NCI-H226 (cell line): ENCODE measurements at places on chromosomes 6 and 20.

DNA sequence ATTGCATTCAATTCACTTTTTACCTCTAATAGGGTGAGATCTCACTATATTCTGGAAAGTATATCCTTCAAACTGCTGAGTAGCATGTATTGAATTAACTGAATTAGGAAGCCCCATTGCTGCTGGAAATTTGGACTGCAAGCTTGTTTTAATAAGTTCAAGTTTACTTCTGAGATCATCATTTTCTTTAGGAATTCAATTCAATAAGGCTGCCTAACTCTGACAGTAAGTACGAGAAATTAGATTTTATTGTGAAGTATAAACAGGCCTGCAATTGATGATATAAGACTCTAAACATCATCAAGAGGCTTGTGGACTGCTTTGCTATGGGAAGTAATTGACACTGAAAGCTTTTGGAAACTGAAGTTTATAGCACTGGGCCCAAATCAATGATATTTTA lies 44.4 kb downstream of the OGFRL1 start:
- DNase-seq, result no peak

DNA sequence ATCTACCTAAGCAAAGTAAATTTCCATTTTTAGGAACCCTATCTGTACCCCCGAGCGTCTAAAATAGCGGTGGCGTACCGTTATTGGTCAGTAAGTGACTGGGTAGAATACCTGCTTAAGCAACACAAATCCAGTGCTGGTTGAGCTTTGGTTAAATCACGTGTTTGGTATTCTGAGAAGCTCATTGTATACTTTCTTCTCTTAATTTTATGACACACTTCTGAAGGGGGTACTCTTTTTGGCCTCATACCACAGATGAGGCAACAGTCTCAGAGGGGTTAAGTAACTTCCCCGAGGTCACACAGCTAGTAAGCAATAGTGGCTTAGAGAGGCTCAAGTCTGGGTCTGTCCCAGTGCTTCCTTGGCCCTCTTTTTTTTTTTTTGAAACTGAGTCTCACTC lies 151.2 kb downstream of the TFAP2C start:
- no peak for DNase-seq

GRCh38 chr6:25975923-25976560 lies 13.4 kb downstream of the TRIM38 start:
- DNase-seq, result no peak

DNA sequence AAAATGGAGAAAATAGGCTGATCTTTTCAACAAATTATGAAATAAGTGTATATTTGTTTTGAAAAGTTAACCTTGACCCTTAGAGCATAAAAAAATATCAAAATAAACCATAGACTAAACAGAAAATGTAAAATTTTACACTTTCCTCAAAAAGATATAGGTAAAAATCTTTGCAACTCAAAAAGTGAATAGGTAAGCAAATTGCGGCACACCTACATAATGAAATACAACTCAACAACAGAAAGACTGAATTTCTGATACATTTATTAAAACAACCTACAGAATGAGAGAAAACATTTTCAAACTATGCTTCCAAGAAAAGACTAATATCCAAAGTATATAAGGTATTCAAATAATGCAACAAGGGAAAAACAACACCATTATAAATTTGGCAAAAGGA lies 425.7 kb upstream of the KHDRBS2 start:
- no peak for DNase-seq

GRCh38 chr20:59033616-59034165 lies 1.6 kb upstream of the ATP5F1E start:
- DNase-seq, result no peak

DNA sequence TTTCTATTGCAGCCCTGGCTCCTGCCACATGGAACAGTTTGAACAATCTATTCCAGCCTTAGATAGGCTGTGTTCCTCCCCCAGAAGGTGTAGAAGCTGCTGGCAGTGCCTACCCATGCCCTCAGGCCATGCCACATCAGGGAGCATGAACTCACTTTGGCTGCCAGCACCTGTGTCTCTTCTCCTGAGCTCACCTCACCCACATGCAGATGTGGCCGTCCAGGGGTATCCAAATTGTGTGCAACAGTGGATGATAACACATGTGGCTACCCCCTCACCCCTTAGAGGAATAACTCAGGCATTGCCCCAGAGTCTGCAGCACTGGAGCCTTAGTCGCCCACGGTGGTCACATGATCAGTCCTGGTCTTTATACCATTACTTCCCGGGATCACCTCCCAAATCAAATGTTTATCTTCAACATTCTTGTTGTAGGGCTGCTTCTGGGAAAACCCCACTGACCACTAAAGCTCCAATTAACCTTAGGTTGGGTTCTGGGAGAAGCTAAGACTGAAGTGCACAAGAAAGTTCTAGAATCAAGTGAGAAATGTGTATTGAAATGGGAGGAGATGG lies 110.4 kb downstream of the BANF2 start:
- DNase-seq, result peak; percentile 37

GRCh38 chr20:63706852-63707557 lies 771 bp downstream of the ARFRP1 start:
- no peak for DNase-seq

DNA sequence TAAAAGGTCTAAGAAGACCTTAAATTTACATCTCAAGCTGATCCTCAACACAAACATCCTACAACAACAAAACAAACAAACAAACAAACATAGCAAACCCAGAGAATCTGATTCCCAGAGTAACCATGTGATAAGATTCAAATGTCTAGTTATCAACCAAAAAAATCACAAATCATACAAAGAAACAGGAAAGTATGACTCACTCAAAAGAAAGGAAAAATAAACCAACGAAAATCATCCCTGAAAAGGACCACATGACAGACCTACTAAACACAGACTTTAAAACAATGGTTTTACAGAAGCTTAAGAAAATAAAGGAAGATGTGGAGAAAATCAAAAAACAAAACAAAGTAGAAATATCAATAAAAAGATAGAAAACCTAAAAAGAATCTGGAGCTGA lies 18.1 kb downstream of the VNN1 start:
- DNase-seq, result no peak

GRCh38 chr20:21006611-21007010 lies 99.5 kb downstream of the LINC00237 start:
- DNase-seq, result no peak

DNA sequence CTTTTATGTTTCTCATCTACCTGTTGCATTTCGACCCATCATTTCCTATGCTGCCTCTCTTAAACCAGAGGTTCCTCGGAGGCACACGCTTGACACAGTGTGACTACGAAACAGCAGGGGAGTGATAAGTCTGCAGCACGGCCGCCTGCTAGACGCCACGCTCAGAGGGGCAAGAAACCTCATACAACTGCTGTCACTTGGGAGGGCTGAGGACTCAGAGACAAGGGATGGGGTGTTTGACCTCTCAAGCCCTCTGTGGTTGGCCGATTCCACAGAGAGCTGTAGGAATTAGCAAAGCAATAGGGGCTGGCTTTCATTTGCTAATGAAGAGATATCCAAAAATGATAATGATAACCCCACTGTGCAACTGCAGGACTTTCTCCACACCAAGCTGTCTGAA lies 372.5 kb downstream of the ZFAND3 start:
- DNase-seq, result no peak

- DNase-seq, result peak; percentile 59
Measured at GRCh38 chr20:8454137-8454712, 322.2 kb downstream of the PLCB1 start.

GRCh38 chr6:96836631-96837080 lies 621 bp downstream of the GPR63 start:
- no peak for DNase-seq

DNA sequence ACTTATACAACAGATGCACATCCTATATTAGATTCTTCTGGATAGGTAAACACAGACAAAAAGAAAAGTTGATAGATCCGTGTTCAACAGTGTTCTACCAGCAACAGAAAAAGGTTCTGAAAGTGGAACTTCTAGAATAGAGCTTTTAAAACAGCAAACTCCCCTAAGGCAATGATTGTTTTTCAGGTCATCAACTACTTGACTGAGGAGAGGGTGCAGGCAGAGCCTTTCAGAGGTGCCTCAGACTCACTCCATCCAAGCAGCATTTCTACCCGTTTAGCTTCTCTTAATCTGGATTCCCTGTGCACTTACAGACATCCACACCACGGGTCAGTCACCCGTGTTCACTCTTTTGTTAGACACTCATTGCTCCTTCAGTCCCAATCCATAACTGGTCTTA lies 28.9 kb downstream of the FYN start:
- DNase-seq, result no peak

- no peak for DNase-seq
Measured at GRCh38 chr20:3410464-3410863, 3.0 kb upstream of the DNAAF9 start.

GRCh38 chr20:20521736-20522135 lies 153.8 kb downstream of the INSM1 start:
- DNase-seq, result no peak

DNA sequence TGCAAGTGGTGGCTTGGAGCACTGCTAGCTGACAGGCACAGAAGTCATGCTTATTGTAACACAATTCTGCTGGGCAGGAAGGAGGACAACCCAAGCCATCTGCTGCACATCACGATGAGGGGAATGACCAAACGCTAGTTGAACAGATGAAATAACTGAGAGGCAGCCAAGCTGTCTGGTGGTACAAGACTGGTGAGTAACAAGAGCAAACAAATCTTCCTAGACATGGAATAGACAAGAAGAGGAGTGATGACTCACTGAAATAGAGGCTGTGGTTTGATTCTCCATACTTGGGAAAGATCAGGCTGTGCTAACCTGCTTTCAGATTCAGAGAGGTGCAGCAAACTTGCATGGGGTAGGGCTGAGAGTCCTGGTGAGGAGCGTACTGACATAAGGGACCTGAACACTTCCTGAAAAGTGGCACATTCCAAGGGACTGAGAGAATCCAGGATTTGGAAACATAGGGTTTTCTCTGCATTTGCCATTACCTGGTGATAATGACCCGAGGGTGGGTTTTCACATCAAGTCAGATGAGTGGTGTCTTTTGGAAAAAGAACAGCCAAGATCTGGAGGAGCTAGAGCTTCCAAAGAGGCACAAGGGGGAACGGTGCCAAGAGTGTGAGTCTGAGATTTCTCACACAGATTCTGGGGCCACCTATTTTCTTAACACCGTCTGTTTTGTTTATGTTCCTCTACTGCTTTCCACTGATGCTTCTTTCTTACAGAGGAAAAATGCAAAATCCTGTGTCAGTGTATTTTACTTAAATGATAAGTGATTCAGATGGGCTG lies 60.0 kb downstream of the PRL start:
- DNase-seq, result peak; percentile 87

- DNase-seq, result no peak
Measured at GRCh38 chr6:164108869-164109769, 694.6 kb downstream of the QKI start.

GRCh38 chr6:105488516-105489215 lies 85.8 kb upstream of the PREP start:
- no peak for DNase-seq

DNA sequence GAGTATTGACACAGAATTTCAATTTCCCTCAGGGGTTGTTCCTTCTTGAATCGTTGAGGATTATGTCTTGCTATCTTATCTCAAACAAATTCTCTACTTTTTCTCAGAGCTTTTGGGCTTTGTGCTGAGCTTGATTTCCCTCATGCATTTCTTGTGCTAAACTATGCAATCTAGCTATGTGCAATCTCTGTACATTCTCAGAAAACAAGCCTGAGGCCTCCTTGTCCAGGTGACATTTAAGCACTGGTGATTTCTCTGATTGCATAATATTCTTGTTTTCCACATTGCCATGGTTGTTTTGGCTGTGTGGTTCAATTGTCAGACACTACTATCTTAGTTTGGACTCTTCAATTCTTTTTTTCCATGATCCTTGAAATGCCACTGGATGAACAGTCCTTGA lies 81.2 kb upstream of the MAN1A1 start:
- DNase-seq, result no peak

- DNase-seq, result no peak
Measured at GRCh38 chr20:60372822-60373221, 414.6 kb downstream of the CDH26 start.

- DNase-seq, result no peak
Measured at GRCh38 chr6:24882295-24882694, 53.5 kb downstream of the RIPOR2 start.

- no peak for DNase-seq
Measured at GRCh38 chr20:8050157-8050837, 30.7 kb upstream of the TMX4 start.

DNA sequence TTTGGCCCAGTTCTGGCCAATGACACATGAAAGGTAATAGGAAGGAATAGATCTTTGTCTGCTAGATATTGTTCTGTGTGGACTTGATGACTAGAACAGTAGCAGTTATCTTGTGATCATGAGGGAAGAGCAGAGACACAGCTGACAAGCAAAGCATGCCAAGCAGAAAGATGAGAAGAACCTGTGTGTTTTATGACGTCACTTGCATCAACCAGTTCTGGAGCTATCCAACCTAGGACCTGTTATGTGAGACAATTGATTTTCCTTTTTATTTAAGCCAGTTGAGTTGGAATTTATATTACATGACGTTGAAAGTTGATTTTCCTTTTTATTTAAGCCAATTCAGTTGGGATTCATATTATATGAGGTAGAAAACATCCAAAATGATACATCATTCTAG lies 143.2 kb downstream of the MCHR2 start:
- no peak for DNase-seq

DNA sequence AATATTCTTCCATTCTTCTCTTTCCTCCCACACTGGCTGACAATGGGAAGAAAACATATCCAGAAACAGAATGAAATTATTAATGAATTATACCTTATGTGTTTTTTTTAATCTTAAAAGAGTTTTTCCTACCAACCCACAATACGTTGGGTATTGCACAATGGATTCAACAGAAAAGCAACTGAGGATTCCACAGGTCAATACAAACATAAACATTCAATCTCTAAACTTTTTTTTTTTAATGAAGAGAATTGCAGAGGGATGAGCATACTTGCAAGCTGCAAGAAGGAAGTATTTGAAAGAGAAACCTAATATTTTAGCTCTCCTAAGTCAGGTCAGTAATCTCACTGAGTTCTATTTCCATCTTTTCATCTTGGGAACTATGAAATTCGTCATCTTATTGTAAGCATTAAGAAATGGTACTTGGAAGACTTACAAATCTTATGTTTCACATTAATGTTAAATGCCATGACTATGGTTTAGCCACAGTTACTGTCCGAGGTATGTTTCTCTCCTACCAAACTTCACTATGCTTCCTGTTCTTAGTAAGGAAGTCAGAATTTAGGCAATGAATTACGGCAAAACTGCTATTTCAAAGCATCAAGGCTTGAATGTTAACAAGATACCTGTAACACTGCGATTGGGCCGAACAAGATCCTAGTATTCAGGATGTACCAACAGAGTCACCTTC lies 100.8 kb downstream of the HIVEP2 start:
- no peak for DNase-seq

DNA sequence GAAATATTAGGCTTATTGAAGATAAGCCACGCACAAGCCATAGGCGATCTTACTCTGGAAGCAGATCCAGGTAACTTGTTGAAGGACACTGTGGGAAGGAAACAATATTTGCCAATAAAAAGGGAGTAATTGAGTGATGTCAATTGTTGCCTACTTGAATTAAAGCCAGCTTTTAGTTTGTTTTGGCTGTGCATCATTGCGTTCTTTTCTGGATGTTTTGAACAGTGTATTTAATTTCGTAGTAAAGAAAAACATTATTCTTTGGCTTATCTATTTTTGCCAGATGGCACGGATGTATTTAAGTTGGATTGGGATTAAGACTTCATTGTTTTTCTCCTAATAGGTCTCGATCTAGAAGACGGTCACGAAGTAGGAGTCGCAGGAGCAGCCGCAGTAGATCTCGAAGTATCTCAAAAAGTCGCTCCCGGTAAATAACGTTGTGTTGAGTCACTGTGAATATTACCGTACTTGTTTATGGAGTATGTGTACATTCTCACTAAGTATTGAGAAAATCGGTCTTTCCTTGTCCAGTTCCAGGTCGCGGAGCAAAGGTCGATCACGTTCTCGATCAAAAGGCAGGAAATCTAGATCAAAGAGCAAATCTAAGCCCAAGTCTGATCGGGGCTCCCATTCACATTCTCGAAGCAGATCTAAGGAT lies 2.6 kb downstream of the SRSF6 start:
- DNase-seq, result no peak
